Tibial artery (tissue), 4 donors: ENCODE measurements at places on chromosomes 5 and 9.

DNA sequence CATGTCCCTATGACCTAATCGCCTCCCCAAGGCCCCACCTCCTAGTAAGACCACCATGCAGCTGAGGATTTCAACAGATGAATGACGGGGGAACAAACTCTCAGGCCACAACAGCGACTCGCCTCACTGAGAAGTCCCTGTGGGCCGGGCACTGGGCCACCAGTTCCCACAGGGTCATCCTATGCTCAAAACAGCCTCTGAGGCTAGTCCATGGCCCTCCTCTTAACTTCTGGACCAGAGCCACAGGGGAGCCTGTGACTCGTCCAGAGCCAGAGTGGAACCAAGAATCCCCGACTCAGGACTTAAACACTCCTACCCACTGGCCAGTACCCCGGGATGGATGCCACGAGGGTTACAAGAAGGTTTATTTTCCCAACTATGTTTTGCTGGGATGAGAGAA is 12.3 kb downstream of the GFPT2 start:
- no peak for DNase-seq

DNA sequence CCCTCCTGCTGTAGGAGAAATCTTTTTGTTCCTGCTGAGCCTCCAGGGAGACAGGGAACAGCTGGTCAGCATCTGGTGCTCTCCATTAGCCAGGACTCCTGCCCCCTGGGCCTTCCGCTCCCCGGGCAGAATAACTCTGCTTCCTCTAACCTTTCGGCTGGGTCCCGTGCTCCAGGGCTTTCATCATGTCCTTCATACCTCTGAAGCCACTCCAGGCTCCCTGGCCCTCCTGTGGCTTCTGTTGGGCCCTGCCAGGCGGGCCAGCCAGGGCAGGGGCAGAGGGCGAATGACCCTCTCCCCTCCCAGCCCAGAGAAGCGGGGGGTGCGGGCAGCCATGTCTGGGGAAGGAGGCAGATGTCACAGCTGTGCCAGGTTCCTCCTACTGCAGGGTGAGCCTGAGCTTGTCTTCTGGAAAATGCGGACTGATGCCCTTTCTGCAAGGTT is 81.7 kb upstream of the LMX1B start:
- DNase-seq, result no peak

GRCh38 chr5:167835146-167835545 is 456.3 kb upstream of the WWC1 start:
- DNase-seq, result no peak

- no peak for DNase-seq
Measured at GRCh38 chr9:18330401-18331309, 143.3 kb upstream of the ADAMTSL1 start.

- DNase-seq, result no peak
Measured at GRCh38 chr9:14321517-14322130, 7.7 kb upstream of the NFIB start.

DNA sequence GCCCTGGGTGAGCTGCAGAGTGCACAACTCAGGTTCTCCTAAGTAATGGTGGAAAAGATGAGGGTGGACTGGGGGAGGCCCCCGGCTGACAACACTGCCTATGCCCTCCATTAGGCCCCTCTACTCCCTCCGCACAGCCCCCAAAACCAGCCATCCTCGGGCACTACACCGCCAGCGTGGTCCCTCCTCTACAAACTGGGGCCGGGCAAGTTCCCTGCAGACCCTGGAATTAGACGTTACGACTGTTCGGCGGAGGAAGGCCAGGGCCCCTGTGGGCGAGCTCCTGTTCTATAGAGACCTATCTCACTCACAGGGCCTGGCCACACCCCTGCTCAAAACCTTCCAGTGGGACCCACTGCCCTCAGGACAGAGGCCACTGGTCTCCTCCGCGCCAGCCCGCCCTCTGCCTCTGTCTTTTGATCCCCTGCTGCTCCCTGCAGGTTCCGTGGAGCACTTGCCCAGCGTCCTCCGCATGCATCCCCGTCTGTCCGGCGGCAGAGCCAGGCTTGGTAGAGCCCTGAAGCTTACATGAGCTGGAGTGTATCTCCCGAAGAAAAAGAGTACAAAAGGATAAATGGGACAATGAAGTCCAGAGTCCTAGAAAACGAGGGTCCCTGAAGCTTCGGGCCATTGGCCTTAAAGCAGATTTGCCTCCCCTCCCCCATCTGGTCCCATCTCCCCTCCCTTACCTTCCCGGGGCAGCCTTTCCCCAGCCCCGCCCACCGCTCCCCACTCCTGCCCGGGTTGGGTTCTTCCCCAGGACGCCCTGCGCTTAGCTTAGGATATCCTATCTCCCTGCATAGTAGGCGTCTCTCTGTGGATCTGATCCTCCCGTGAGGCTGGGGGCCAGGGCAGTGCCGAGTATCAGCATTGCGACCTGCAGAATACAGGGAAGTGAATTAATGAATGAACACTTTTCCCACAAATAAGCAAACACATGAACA is 71.3 kb downstream of the HRH2 start:
- DNase-seq, result peak; percentile 51

GRCh38 chr9:121510766-121511550 is 11.3 kb upstream of the GGTA1 start:
- DNase-seq, result no peak

GRCh38 chr9:114685951-114686350 is 4.0 kb upstream of the TEX48 start:
- DNase-seq, result no peak

GRCh38 chr5:32842813-32843530 is 131.9 kb downstream of the NPR3 start:
- DNase-seq, result no peak

DNA sequence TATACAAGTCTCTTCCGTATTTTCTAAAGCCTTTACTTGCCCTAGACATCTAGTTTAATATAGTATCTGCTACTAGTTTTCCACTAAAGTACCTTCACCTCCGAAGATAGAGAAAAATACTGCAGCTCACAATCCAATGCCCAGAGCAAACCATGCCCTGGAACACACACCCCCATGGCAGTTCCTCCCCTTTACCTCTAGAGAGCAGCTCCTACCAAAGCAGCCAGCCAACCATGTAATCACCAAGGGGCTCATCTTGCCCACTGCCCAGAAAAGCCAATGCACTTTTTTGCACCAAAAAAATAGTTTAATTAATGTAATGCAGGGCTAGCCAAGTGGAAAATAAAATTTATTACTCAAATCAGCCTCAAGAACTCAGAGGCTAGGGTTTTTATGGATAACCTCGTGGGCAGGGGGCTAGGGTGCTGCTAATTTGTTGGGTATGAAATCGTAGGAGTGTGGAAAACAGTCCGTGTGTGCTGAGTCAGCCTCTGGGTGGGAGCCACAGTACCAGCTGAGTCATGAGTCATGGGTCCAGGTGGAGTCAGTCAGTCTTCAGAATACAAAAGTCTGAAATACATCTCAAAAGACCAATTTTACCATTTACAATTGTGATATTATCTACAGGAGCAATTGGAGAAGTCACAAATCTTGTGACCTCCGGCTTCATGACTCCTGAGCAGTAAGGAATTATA is 120.1 kb upstream of the ACO1 start:
- no peak for DNase-seq

GRCh38 chr5:138068742-138069600 is 14.9 kb upstream of the WNT8A start:
- DNase-seq, result peak; percentile 80

DNA sequence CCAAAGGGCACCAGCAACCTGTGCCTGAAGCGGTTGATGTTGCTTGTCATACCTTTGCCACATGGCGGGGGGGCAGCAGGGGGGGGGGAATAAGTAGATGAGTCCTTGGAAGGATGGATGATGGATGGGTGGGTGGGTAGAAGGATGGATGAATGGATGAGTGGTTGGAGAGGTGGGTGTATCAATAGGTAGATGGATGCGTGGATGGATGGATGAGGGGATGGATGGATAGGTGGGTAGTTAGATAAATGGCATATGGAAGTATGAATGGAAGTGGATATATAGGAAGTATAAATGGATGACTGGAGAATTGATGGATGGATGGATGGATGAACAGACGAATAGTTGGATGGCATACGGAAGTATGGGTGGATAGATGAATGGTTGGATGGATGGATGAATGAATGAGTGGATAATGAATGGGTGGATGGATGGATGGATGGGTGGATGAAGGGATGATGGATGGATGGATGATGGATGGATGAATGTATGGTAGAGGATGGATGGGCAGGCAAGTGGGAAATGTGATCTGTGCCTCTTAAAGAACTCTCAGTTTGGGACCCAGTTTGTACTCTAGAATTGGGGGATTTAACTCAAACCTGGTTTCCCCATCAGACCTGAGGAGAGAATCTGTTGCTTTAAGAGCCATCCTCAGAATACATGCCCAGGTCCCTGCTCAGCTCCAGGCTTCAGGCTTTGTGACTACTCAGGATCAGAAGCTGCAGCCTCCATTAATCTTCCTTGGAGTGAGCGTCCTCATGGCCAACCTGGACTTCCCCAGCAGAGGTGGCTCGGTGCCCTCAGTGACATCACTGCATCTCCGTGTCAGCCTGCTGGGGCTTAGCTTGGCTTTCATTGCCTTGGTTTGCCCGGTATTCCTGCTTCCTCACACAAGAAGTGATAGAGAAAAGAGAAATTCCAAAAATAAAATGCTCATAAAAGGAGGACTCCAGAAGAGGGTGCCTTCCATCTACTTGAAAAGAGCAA is 27.6 kb upstream of the SUSD3 start:
- no peak for DNase-seq

DNA sequence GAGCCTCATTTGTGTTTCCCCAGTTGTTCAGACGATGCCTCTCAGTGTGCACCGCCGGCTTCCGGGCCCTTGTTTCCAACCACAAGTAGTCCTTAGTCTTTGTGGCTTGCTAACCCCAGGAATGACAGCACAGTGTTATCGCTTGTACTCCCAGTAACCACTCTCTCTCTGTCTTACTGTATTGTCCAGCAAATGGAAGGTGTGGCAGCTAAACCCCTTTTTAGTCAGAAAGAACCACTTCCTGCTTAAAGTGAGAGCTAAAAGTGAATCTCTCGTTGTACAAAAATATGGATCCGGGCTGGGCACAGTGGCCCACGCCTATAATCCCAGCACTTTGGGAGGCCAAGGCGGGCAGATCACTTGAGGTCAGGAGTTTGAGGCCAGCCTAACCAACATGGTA is 61.3 kb downstream of the ENC1 start:
- DNase-seq, result no peak

DNA sequence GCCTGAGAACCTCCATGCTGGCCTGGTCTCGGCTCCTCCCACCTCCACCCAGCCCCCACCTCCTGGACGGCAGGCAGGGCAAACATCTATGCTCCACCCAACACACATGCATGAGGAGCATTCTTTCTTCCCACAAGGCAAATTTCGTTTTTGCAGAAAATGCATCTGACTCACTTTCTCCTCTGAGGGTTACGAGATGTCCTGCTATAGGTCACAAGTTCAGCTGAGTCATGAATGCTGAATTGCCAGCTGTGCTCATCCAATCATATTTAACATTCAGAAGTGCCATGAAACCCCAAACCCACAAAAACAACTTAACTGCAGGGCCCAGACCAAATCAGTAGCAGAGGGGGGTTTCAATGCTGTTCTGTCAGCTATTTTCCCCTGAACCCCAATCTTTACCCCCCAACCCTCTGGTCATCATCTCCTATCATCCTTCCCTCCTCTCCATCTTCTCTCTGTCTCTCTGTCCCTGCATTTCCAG is 39.0 kb upstream of the OSMR start:
- no peak for DNase-seq

- no peak for DNase-seq
Measured at GRCh38 chr5:3510642-3511417, 84.8 kb upstream of the IRX1 start.

DNA sequence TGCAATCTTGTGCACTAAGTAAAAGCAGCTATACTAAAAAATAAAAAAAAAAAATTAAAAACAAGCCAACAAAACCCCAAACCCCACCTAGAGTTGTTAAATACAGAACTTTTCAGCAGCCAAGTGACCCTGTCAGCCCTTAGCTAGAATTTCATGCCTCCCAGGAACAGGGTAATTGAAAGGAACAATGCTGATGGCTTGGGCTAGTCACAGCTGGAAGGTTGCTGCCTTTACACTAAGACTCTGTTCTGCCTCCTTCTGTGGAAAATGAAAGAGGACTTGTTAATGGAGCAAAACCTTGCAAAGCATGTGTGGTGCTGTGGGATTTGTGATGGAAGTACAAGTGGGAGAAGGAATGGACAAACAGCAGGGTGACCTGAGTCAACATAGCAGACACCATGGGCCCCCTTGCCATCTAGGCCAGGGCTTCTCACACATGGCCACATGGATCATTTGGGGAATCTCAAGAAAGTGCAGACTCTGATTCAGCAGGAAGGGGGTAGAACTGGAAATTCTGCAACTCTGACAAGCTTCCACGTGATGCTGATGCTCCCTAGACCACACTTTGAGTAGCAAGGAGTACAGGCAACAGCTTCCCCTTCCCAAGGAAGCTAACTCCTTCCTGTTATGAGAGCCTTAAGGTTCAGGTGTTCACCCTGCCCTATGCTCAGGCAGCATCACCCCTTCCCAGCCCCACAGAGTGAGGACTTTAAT is 14.9 kb upstream of the TMEM252 start:
- no peak for DNase-seq

- no peak for DNase-seq
Measured at GRCh38 chr5:122704247-122705036, 70.4 kb upstream of the SNX2 start.

GRCh38 chr9:87499424-87500017 is 1.9 kb downstream of the DAPK1 start:
- no peak for DNase-seq

DNA sequence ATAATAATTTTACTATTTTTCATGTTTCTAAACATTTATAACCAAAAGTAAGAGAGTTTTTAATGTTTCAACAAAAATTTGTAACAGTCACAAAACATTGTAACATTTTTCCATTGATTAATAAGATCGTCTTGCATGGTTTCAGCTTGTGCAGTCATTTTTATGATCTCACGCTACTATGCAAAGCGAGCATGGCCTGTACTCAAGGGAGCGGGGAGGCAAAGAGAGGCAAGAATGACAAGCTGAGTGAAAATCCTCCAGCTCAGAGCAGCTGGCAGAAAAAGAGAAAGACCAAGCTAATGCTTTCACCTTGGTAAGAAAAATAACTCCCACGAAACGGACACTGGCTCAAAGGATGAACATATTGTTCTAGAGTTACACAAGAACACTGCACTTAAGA is 90.0 kb upstream of the SV2C start:
- DNase-seq, result no peak

DNA sequence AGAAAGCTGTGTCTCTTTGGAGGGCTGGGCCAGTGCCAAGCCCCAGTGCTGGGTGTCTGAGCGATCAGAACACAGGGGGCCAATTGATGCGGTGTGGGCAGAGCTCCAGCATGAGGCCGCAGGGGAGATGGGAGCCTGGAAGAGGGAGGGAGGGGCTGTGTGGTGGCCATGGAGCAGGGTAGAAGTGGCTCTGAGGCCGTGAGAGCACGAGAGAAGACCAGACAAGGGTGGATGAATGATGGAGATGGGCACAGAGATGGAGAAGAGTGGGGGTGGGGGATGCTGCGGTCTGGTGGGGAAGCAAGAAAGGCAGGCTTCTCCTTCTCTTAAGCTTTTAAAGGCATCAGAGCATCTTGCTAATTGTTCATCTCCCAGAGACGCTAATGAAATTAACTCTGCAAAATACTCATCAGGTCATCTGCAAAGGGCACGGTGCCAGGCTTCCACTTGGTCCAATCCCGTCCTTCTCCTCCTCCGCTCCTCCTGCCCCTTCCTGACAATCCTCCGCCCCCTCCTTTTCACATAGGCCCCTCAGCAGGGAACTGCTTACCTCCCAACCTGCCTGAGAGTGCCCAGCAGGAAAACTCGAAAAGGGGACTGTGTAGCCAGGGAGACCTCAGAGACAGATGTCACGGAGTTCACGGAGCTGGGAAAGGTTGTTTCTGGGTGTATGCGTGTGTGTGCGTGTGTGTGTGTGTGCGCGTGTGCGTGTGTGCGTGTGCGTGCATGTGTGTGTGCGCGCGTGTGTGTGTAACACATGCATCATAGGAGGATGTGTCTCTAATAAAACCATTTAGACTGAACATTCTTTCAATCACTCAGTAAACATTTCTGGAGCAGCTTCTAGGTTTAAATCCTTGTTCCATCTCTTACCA is 7.1 kb upstream of the UNC5A start:
- DNase-seq, result no peak
